ENCODE measurements at places on chromosomes 3 and 15.

GRCh38 chr3:24451461-24452099 lies 43.1 kb downstream of the THRB start:
- peak; percentile 20 for DNase-seq

- DNase-seq, result no peak
Measured at GRCh38 chr3:64830681-64831080, 142.9 kb upstream of the ADAMTS9 start.

DNA sequence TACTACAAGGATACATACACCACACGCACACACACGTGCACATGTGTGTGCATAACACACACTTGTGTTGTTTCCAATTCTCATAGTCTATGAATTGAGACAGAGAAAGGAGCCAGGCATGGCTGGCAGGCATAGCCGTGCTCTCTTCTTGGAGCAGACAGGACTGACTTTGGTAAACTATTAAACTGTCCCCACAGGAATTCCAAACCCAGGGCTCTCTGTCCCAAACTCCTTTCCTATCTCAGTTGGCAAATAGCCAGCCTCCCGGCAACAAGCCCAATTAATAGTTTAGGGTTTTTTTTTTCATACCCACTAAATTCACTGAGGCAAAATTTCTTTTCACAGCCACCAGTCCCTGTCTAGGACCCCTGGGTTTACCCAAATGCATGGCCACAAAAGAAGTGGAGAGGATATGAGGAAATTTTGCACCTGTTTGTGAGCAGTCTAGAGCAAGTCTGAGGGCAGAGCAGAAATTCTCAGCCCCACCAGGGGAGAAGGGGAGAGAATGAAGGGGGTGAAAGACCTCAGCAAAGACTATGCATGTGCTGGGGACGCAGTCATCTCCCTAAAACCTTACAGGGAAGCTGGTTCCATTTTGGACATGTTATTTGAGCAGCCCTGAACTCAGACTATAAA lies 17.8 kb downstream of the GALNT15 start:
- no peak for DNase-seq

- DNase-seq, result no peak
Measured at GRCh38 chr3:192943393-192943792, 25.7 kb upstream of the MB21D2 start.

DNA sequence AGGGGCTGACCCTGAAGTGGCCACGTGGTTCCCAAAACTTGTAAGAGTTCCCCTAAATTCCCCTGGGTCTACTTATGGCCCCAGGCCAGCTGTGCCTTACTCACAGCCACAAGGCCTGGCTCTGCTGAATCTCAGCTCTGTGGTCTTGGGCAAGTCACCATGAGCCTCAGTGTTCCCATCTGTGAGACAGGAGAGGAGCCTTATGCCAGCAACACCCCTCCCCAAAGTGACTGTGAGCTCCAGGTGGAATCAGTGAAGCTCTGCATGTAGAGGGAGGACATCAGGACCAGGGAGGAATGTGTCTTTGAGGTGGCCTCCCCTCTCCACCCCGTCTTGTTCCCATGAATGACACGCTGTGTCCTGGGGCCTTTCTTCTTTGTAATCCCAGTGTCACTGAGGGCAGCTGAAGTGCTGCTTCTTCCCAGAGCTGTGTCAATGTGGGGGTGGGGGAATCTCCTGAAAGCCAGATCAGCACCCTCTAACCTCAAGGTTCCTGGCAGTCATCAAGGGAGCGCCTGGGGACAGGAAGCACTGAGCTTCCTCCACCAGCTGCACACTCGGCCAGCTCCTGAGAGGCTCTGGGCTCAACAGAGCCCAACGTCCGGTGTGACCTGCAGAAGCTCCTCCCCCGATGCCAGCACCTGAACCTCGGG lies 258.9 kb downstream of the UACA start:
- peak; percentile 39 for DNase-seq

GRCh38 chr15:56832125-56832524 lies 86.3 kb upstream of the TCF12 start:
- DNase-seq, result peak; percentile 79

DNA sequence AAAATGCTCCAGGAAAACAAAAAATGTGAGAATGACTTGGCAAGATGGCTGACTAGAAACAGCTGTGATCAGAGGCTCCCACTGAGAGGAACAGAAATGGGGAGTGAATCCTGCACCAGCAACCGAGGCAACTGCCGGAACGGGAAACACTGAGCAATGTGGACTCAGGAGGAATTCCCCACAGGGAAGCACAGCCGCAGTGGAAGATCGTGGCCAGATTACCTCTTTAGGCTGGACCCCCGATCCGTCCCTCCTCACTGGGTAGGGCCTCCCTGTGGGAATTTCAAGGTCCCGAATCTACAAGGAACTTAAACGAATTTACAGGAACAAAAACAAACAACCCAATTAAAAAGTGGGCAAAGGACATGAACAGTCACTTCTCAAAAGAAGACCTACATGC lies 385.2 kb upstream of the MCTP2 start:
- DNase-seq, result no peak

DNA sequence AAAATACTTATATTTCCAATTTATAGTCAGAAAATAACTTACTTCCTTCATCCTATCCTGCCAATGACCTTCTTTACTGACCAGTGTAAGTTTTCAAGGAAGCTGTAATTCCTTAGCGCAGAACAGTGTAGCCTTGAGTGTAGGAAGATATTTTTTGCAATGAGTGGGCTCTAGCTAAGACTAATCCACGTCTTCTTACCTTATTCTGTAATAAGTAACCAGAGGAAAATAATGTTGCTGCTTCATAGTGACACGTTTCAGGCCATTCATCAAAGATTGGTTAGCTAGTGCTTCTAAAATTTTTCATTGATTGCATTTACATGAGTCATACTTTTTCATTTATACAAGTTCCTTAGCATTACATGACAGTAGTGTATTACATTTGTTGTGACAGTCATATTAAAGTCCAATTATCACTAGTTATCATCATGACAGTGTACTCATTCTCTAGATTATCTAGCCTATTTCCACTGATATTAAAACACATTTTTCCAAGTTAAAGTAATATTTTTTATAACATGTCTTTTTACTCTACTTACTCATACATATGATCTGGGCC lies 403.8 kb upstream of the EPHA3 start:
- DNase-seq, result no peak

DNA sequence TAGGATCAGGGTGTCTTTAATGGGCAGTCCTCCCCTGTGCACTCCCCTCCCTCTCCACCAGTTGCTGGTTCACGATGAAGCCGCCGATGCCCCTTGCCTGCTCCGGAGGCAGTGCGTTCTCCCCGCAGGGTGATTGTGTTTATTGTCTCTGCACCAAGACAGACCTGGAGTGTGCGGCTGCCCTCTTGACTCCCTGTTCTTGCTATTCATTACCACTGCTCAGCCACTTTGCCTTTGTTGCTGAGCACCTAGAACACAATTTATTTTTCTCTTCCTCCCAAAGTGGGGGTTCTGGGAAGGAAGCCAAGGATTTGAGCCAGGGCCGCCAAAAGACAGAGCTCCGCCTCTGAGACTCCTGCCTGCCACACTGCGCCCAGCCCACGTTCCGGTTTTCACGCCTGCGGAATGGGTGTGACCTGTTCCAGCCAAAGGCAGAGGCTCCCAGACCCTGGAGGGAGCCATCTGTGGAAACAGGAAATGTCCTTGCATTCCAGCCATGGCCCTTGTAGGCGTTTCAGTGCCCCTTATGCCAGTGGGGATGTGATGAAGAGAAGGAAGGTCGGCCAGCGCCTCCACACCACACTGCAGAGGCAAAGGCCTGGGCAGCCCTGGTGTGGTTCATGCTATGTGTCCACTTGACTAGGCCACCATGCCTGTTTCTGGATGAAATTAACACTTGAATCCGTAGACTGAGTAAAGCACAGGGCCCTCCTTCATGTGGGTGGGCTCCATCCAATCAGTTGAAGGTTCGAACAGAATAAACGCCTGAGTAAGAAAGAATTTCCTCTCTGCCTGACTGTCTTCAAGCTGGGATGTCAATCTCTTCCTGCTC lies 85.8 kb downstream of the HMG20A start:
- DNase-seq, result peak; percentile 64

DNA sequence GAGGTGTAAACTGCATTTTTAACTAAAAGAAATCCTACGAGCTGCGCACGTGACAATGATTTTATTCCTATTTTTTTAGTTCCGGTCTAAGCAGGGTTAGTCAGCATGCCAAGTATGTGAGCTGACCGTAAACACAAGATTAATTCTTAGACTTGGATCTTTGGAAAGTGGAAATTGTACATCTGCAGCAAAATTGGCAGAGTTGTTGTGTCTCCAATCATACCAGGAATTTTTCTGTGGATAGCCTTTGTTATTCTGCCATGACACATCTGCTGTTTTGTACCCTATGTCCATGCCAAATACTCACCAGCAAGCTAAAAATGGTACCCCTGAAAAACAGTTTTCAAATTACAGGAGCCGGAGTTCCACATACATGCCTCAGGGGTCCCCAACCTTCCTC lies 562.5 kb downstream of the UNC13C start:
- DNase-seq, result no peak

DNA sequence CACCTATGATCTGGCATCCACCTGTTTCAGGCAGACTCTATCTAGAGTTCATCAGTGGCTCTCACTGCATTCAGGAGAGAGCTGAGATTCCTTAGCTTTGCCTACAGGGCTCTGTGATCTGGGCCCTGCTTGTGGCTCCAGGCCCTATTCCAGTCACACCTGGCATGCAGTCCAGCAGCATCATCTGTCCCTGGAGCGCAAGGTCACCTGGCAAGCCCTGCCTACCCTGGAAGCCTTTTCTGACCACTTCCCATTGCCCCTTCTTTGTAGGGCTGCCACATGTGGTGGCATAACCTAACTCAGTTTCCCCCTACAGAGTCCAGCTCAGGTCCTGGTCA lies 115.1 kb upstream of the PLXNA1 start:
- DNase-seq, result no peak

GRCh38 chr3:70916375-70917055 lies 604.1 kb upstream of the MDFIC2 start:
- peak; percentile 4 for DNase-seq

DNA sequence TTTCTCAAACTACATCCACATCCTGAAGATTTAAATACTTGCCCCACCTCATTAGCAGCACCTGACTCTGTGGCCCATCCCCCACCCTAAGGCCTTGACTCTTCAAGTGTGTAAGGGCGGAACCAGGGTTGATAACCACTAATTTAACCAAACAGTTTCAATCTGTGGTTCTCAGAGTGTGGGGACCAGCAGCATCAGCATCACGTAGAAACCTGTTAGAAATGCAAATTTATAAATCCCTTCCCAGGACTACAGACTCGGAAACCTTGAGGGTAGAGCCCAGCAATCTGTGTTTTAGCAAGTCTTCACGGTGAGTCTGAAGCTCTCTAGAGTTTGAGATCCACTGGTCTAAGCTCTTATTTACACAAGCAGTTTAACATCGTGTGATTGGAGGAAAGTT lies 12.4 kb downstream of the GNB4 start:
- DNase-seq, result no peak

DNA sequence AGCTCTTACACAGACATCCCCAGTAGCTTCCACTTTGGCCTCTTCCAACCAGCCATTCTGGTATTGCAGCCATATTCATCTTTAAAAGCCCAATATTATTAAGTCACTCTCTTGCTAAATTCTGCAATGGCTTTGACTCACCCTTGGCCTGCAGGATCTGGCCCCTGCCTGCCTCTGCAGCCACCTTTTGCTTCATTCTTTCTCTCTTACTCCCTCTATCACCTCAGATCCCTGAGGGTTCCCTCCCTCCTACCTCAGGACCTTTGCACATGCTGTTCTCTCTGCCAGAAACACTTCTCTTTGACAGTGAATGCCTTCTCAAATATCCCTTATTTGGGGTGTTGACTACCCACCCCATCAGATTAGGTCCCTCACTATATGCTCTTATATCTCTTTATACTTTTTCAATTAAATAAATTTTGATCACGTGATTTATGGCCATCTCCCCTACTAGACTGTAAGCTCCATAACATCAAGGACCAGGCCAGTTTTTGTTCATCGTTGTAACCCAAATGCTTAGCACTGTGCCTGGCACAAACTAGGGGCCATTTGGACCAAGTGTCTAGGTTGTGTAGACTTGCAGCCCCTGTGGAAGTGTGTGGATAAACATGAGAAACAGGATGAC lies 32.3 kb upstream of the UBE2Q2 start:
- no peak for DNase-seq

DNA sequence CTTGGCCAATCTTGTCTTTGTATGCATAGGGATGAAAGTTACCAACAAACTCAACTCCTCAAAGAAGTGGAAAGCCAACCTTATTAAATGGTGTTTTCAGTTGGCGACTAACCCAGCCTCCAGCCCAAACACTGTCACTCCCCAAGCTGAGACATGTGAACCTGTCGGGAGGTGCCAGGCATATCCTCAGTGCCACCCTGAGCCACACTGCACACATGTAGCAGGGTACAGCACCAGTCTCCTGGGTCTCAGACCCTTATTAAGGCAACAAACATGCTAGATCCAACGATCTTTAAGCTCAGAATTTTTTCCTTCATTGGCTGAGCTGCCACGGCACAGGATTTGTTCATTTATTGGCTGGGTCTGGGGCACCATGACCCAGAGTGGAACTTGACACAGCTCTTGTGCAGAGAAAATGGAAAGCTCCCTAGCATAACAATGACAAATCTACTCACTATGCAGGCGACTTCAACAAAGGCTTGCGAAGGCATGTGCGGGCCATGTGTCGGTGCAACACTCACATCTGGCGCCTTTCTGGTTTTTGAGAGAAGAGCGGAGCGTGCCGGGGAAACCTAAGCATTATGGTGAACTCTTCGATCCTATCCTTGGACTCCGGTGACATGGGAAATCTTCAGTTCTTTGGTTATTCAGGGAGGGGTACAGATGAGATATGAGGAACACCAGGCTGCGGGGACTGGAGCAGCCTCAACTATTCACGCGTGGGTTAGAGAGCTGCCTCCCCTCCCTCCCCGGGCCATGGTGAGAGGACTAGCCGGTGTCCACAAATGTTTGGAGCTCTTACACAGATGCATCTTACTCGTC lies 190.1 kb downstream of the FAM43A start:
- DNase-seq, result no peak

DNA sequence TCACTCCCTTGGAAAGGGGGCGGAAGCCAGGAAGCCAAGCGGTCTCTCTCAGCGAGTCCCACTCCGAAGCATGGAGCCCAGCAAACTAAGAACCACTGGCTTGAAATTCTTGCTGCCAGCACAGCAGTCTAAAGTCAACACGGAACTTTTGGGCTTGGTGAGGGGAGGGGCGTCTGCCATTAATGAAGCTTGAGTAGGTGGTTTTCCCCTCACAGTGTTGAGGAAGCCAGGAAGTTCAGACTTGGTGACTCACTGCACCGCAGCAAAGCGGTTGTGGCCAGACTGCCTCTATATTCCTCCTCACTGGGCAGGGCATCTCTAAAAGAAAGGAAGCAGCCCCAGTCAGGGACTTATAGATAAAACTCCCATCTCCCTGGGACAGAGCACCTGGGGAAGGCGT lies 665.4 kb upstream of the CBLB start:
- no peak for DNase-seq

- DNase-seq, result no peak
Measured at GRCh38 chr3:20564966-20565365, 379.0 kb upstream of the SGO1 start.

- no peak for DNase-seq
Measured at GRCh38 chr3:51702156-51702555, 4.7 kb upstream of the GRM2 start.

GRCh38 chr3:159210336-159210735 lies 408.5 kb downstream of the MFSD1 start:
- DNase-seq, result no peak

GRCh38 chr3:12710062-12710461 lies 46.1 kb upstream of the RAF1 start:
- no peak for DNase-seq

- DNase-seq, result no peak
Measured at GRCh38 chr3:44342176-44342790, 3.7 kb downstream of the TCAIM start.
